A172 (cell line): ENCODE measurements at places on chromosomes 5 and 9. TPM values are rescaled to one million over a fixed set of nuclear protein-coding genes. Genes with fewer than 3 reads are reported as not detected.
A peak's percentile ranks its signal among the peaks of the same experiment; 100 is the strongest.

Gene SLC6A3
- total RNA-seq = not detected in 2 replicates

Gene NXNL2
- total RNA-seq = 0.43 and 1.2 TPM in 2 replicates

Gene TMEM252
- not detected in 2 replicates for total RNA-seq

Gene GRXCR2
- not detected in 2 replicates for total RNA-seq

Gene AK1
- total RNA-seq = 151 and 173 TPM in 2 replicates

Gene RPS23
- 3,037 and 3,232 TPM in 2 replicates for total RNA-seq

Gene PPIC
- 61.5 TPM in 2 replicates for total RNA-seq

Gene SPATA6L
- not detected in 2 replicates for total RNA-seq

Gene MEGF10
- total RNA-seq = 0.02 TPM in 1 of 2 replicates, not detected in the other

Gene CDH9
- total RNA-seq = 0.22 TPM in 1 of 2 replicates, not detected in the other

Gene TMEM250
- 70.4 and 81.1 TPM in 2 replicates for total RNA-seq

- no peak for DNase-seq
These were observed 36.9 kb upstream of the ALDH1B1 start for GRCh38 chr9:38355517-38356120.

DNA sequence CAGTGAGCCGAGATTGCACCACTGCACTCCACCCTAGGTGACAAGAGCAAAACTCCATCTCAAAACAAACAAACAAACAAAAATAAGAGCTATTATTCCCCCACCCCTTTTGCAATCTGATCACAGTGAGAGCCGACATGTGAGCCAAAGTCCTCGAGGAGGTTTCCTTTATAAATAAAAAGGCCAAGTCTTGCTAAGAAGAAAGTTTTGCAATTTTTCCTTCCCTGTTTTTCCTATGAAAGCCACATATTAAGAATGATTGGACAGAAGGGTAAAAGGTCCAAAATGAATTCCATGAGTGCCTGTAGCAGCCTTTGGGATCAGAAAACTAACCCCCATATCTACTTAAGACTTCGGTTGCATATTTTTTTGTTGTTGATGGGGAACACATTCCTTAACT is 179.7 kb downstream of the TSSK1B start:
- DNase-seq = no peak

DNA sequence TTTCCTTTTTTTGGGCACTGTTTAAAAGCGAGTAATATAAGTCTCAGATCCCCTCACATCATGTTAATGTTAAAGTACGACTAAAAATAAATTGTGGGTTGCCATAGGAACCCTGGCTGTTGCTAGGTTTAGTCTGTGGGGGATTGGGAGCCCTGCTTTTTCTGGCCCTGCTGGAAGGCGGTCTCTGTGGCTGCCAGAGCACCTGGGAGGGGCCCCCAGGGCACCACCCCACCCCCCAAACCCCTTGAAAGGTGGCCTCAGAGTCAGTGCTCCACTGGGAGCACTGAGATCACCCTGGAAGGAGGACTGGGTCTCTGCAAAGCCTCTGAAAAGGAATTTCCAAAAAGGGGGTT is 66.2 kb upstream of the NEURL1B start:
- DNase-seq = no peak

GRCh38 chr5:160619381-160619780 is 197.7 kb downstream of the PTTG1 start:
- no peak for DNase-seq

GRCh38 chr5:134430001-134430569 is 18.4 kb upstream of the CDKN2AIPNL start:
- no peak for DNase-seq

GRCh38 chr9:81086416-81086815 is 602.9 kb downstream of the TLE1 start:
- no peak for DNase-seq

GRCh38 chr5:108810717-108811116 is 63.0 kb downstream of the FER start:
- DNase-seq = no peak

DNA sequence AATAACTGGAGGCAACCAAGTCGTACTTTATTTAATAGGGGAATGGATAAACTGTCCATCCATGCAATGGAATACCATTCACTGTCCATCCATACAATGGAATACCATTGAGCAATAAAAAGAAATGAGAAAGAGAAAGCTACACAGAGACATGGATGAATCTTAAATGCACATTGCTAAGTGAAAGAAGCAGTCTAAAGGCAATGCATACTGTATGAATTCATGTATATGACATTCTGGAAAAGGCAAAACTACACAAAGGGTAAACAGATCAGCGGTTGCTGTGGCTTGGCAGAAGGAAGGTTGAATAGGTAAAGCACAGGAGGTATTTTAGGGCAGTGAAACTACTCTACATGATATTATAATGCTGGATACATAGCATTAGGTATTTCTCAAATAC is 16.2 kb downstream of the DRD1 start:
- DNase-seq = no peak

- DNase-seq = no peak
These were observed 14.9 kb downstream of the SEMA6A start for GRCh38 chr5:116559673-116560164.

GRCh38 chr5:1133510-1134201 is 21.8 kb upstream of the SLC12A7 start:
- no peak for DNase-seq

- DNase-seq = no peak
These were observed 755.4 kb upstream of the CTNND2 start for GRCh38 chr5:12659686-12660085.

DNA sequence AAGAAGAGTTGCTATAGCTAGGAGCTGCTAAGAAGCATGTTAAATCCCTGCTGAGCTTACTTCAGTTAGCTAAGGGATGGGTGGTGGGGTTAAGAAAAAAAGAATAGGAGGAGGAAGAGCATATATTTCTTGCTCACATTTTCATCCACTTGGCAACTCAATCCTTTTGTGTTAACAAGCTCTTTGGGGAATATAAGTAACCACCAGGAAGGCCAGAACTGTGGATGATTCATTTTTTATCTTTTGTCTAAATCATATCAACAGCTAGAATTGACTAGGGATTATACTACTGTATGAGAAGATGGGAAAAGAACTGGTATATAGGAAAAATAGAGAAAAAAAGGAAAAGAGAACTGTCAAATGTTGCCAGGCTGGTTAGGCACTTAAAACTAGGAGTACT is 555.3 kb upstream of the ARRDC3 start:
- peak; percentile 13 for DNase-seq

GRCh38 chr9:5851445-5851844 is 18.5 kb upstream of the ERMP1 start:
- DNase-seq = no peak

GRCh38 chr9:86077276-86077675 is 22.1 kb downstream of the GOLM1 start:
- no peak for DNase-seq

DNA sequence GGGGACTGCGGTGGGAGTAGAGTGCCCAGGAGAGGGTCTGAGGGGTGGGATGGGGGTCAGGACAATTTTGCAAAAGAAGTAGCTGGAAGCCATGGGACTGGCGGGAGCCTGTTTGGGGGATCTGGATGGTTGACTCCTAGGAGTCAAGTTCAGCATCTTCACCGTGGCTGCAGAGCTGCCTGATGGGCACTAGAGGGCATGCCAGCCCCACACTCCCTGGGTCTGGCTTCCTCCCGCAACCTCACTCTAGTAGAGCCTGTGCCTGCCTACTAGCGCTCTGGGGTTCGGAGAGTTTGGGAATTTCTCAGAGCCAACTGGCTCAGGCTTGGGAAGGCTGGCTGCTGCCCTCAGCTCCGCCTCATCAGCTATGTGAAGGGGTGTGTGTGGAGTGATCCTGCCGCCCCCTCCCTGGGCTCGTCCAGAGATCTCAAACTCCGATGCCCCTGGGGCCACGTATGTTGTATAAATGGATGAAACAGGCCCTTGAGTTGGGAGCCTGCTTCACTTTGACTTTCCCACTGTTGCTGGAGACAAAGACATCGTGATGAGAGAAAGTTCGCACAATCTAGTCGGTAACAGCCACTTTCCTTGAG is 10.8 kb downstream of the TSPAN17 start:
- DNase-seq = peak; percentile 77

DNA sequence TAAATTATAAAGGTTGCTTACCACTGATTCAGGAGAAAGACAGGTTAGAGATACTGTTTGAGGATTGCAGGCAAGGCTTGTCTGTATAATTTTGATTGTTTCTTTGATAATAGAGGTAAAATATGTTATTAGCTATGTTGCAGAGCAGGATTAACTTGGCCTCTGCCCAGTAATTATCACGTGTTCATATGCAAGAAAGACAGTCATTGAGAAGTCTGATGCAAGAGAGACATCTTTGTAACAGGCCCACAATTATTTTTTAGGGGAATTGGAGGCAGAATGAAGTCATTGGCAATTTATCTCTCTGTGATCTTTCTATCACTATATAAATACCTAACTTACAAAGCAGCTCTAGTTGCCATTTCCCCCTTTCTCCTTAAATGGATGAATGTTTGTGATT is 46.0 kb downstream of the SLC44A1 start:
- DNase-seq = no peak

DNA sequence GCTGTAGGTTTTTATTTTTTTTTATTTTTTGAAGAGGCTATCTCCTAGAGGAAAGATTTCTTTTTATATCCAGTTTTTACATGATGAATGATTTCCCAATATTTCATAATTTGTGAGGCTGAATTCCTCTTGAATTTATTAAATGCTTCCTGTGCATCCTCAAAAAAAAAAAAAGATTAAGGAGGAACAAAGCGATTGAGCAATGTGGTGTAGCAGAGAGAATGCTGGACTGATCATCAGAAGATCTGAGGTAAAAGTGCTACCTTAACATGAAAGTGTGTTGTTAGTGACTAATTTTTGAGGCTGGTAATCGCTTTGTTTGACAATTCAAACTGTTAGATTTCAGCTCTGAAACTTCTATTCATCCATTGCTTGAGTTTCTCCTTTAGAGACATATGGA is 125.1 kb downstream of the ESM1 start:
- no peak for DNase-seq

DNA sequence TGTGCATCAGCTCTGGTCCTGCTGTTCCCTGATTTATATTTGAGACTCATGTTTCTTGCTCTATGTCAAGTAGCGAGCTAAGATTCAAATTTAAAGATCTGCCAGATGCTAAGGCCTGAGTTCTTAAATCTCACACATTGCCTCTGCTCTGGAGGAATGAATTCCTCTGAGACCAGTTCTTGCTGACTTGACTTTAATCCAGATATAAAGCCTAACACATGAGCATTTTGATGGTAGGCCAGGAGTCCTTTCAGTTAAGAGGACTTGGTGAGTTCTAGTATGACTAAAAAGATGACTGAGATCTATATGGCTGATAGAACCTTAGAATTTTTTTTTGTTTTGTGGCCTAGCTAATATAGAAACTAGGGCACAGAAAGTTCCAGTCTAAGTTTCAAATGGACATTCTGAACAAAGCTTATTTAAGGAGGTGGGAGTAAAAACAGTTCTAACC is 1.3 kb upstream of the INIP start:
- no peak for DNase-seq

DNA sequence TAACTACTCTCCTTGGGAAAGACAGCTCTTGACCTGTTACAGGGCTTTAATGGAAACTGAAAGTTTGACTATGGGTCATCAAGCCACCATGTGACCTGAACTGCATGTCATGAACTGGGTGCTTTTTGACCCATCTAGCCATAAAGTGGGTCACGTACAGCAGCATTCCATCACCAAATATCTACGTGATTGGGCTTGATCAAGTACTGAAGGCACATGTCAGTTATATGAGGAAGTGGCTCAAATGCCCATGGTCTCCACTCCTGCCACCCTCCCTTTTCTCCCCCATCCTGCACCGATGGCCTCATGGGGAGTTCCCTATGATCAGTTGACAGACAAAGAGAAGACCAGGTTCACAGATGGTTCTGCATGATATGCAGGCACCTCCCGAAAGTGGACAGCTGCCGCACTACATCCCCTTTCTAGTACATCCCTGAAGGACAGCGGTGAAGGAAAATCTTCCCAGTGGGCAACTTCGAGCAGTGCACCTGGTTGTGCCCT is 7.3 kb upstream of the FCN1 start:
- DNase-seq = no peak

- no peak for DNase-seq
These were observed 21.9 kb downstream of the ASTN2 start for GRCh38 chr9:117392992-117393391.

DNA sequence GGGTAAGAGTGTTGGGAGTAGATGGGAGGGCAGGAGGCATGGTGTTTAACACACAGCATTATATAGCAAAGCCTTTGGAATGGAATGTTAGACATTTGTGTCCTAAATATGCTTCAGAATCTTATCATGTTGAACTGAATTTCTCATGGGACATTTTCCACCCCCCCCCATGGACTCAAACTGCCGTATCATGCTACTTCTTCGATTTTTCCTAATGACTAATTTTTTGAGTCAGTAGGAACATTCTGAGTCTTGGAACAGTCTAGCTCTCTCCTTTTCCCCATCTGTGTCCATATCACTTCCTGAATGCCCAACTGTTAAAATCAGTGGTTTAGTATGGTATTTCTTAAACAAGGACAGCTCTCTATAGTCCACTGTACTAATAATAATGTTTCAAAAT is 380.6 kb downstream of the TLE4 start:
- no peak for DNase-seq

DNA sequence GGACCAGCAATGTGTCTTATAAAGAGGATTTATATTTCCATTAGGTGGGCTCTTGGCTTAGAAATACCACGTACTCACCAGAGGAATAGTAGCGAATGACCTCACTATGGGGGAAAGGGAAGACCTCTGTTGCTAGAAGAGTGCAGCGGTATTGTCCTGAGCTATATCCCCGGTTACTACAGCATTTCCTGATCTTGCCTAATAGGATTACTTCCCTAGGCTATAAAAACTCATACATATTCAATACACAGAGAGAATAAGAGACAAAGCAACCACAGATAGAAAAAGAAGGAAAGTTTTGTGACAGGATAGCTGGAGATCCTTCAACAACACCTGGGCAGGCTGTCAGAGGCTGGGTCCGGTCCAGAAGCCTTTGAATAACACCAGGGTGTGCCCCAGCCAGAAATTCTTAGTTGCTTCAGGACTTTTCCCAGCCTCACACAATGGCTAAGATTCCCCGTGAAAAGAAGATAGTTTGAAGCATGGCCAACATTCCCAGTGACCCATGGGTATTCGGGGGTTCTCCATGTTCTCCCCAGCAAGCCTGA is 85.4 kb downstream of the TRIM36 start:
- DNase-seq = no peak

- DNase-seq = no peak
These were observed 23.6 kb downstream of the COL15A1 start for GRCh38 chr9:98967257-98967656.

DNA sequence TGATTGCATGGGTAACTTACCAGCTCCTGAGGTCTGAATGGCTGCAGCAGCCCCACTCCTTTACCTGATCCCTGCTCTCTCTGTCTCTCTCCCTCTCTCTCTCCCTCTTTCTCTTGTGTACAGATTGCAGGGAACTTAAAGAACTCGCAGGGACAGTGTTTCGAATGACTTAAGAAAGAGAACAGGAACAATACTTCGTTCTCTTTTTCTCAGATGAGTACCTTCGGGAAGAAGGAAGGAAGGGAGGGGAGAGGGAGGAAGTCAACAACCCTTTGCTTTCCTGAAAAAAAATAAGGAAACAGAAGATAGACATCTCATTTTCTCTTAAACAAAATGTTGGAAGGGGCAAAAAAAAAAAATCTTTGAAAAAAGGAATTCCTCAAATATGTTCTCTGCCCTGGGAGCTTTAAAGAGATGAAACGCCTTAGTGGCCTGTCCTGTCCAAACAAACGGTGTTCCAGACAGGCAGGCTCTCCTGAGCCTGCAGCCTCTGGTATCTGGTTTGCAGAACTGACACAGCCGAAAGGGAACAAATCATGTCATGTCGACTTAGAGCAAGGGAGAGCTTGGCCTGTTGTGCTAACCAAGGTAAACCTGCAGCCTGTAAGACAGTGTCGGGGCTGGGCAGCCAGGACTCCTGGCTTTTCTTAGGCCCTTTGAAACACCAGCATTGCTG is at the start of gene ZNF366:
Gene ZNF366 (minus strand): TSS at position 180 of the 676 bp plus-strand sequence. CDS start 45,914 bp downstream, outside the sequence.
- no peak for DNase-seq
